ENCODE measurements at places on chromosomes 7 and 10. TPM values are rescaled to one million over a fixed set of nuclear protein-coding genes. Genes with fewer than 3 reads are reported as not detected.

ZNF37A gene
- total RNA-seq, result 21.1 TPM

SPDYE5 gene
- total RNA-seq, result 0.39 TPM

DNA sequence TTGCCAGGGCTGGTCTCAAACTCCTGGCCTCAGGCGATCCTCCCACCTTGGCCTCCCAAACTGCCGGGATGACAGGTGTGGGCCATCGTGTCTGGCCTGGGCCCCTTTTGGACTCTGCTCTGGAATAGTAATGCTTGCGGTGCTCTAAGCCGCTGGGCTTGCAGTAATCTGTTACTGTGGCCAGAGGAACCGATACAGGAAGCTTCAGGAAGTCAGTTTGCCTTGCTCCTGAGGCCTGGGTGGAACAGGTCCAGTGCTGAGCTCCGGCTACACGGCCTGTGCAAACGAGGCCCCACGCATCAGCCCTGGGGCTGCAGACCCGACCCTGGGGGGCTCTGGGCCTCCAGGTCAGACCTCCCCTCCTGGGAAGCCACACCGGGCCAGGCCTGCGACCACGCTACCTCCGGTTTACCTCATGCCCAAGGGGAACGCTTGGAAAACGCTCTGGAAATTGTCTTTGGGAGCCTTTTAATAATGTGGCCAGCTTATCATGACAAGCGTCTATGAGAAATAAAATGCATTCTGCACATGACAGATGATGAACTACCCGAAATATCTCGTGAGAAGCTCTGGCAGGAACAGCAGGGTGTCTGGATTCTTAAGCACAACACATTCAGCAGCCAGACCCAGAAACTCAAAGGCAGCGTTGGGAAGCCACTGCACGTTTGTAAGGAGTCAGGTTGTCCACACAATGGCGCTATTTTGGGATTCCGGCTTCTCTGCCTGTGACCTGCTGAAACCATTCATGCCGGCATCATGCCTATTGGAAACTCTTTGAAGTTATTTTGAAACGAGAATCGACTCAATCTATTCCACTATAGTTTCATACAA is 10.1 kb upstream of the ADAP1 start:
- no peak for DNase-seq

DNA sequence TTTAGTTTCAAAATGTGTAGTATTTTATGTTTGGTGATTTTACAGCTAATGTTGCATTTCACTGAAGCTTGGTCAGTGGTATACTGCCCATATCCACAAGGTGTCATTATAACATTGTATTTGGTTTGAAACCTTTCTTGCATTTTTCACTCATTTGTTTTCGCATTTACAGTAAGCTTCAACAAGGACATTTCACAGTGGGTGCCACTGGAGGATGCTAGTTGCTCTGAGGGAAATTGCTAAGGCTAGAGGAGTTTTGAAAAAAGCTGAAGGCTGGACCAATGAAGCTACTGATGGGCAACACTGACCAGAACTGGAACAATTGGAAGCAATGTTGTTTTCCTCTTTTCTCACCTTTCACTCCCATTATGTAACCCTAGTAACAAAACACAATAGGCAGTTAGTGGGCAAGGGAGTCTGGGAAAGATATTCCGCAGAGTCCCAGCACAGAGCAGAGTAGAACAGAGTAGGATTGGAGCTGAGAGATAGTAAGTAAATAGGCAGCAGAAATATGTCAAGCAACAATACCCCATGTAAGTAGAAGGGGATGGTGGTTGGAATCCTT is 23.6 kb upstream of the SRI start:
- DNase-seq, result no peak

- DNase-seq, result no peak
Measured at GRCh38 chr10:100020142-100020885, 10.6 kb upstream of the DNMBP start.

DNA sequence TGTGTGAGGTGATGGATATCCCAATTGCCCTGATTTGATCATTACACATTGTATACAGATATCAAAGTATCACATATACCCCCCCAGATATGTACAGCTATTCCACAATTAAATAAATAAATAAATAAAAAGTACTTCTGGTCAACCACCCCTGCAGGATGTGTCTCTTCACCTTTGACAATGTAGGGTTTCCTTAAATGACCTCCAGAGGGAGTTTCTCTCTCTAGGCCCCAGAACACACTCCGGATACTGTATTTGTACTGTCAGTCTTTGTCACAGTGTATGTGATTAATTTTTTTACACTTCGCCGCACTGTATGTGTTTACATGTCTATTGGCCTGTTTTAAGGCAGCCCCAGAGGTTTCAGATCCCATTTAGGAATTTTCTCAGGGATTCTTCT is 123.6 kb downstream of the ADCYAP1R1 start:
- DNase-seq, result no peak

DNA sequence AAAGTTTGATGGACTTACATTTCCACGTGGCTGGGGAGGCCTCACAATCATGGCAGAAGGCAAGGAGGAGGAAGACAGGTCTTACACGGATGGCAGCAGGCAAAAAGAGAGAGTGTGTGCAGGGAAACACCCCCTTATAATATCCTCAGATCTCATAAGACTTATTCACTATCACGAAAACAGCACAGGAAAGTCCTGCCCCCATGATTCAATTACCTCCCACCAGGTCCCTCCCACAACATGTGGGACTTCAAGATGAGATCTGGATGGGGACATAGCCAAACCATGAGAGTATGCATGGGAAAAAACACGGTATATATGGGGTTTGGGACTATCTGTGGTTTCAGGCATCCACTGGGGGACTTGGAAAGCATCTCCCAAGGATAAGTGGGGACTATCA is 78.0 kb downstream of the PLXNA4 start:
- no peak for DNase-seq

DNA sequence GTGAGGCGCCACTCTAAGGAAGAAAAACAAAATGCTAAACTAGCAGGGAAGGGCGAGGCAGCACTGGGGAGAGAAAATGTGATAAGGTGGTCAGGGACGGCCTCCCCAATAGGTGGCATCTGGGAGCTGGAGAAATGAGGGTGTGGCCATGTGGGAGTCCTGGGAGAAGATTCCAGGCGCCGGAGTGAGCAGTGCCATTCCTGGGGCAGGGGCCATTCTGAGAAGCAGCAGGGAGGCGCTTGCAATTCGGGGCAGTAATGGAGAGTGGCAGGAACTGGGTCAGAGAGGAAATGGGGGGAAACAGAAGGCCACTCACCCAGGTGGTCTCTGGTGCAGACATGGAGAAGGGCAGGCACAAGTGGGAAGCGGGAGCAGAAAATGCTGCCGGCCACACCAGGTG is 61.8 kb upstream of the LRRC18 start:
- DNase-seq, result no peak

- no peak for DNase-seq
Measured at GRCh38 chr7:108771853-108772252, 202.2 kb downstream of the DNAJB9 start.

- DNase-seq, result no peak
Measured at GRCh38 chr10:114631666-114632417, 26.2 kb downstream of the ABLIM1 start.

CYP3A4 gene
- total RNA-seq, result not detected

HTR7 gene
- total RNA-seq, result 0.65 TPM

MAGI2 gene
- total RNA-seq, result 25.3 TPM

DNA sequence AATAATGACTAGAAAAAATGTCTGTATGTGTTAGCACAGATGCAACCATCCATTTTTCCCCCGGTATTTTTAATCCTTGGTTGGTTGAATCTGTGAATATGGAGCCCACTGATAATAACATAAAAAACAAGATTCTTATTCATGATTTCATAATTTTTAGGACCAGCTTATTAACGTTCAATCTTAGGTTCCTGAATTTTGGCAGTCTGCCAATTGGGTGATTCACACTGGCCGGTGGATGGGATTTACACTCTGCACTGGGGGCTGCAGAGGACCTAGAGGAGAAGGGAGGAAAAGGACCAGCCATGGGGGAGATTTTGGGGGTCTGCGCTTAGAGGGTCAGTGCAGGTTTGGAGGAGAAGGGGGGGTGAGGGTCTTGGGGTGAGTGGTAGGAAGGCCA is 327.9 kb downstream of the ACTR3B start:
- DNase-seq, result no peak

CPA2 gene
- not detected for total RNA-seq

GRCh38 chr10:66455304-66455703 is 470.5 kb upstream of the LRRTM3 start:
- no peak for DNase-seq

- no peak for DNase-seq
Measured at GRCh38 chr10:43075612-43076003, 1.3 kb upstream of the RET start.

- DNase-seq, result no peak
Measured at GRCh38 chr10:64765498-64765897, 1244.3 kb downstream of the REEP3 start.

Measured in ureter (tissue), 1 donor.